Gastroesophageal sphincter (tissue), 4 donors: ENCODE measurements at places on chromosomes 6 and 20. TPM values are rescaled to one million over a fixed set of nuclear protein-coding genes. Genes with fewer than 3 reads are reported as not detected.

DNA sequence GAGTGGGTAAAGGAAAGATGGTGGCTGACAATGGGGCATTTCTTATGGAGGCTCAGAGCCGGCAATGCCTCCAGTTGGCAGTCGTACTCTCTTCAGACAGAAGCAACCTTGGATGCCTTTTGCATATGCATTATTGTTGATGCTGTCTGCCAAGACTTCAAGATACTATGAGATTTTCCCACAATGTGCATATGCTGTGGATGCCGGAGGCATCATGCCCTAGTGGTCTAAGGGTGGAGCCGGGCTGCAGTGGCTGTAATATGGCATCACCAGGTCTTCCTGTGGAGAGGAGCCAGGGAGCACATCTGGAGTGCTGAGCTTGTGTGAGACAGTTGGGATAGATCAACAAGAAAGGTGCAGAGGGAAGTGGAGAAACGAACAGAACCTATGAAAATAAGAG is 104.9 kb downstream of the FOXC1 start:
- no peak for ATAC-seq

- ATAC-seq: no peak
These were observed 18.1 kb downstream of the CST9 start for GRCh38 chr20:23587631-23588030.

The ASIP gene
- not detected for total RNA-seq

The BMP6 gene
- 1.4 TPM for total RNA-seq

GRCh38 chr6:4103929-4104328 is 25.0 kb upstream of the FAM217A start:
- ATAC-seq: no peak

The KCNK15 gene
- total RNA-seq: 4.7 TPM

GRCh38 chr6:136994782-136995181 is 50.0 kb downstream of the IL20RA start:
- no peak for ATAC-seq

The FHL5 gene
- 36.3 TPM for total RNA-seq

- ATAC-seq: no peak
These were observed 157.6 kb upstream of the OLIG3 start for GRCh38 chr6:137651591-137652335.

- peak; percentile 87 for ATAC-seq
These were observed 1163.6 kb upstream of the CITED2 start for GRCh38 chr6:140537834-140538705.

The EIF2S2 gene
- 54.5 TPM for total RNA-seq

- peak; percentile 42 for ATAC-seq
These were observed 18.5 kb downstream of the FRMD1 start for GRCh38 chr6:168060521-168060931.

The CRISP2 gene
- not detected for total RNA-seq

- ATAC-seq: no peak
These were observed 236.2 kb downstream of the BTBD9 start for GRCh38 chr6:38403548-38403947.

- no peak for ATAC-seq
These were observed 37.6 kb upstream of the L3MBTL3 start for GRCh38 chr6:129980821-129981220.

The BPI gene
- total RNA-seq: 0.47 TPM

DNA sequence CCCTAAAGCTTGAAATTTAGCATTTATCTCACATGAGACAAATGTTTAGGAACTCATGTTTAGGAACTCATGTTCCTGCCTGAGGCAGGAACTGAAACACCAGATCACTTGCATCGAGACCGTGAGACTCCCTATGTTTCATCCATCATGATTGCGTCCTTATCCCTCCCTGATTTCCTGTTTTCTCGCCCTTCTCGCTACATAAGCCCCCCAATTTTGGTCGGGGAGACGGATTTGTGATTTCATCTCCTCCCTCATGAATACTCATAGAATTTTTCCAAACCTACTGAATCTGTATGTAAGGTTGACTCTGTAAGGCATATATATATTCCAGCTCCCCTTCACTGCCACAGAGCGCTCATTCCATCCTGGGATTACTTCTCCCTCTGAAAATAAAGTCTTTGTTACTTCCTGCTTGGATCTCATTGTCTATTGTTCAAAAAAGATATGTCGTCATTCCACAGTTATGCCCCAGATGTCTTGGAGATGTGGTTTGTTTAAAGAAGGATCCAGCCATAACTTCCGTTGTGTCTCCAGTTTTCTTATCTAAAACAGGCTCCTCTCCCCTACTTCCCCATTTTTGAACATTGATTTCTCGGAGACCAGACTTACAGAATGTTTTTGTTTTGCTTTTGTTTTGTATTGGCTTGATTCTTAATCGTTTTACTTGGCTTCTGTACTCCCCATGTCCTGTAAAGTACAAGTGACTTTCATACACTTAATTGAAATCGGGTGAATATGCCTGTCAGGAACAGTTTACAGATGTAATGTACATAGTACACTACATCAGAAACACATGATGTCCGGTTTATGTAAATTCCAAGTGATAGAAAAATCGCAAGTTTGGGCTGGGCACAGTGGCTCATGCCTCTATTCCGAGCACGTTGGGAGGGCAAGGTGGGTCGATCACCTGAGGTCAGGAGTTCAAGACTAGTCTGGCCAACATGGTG is 118.7 kb downstream of the HFE start:
- peak; percentile 16 for ATAC-seq

GRCh38 chr20:57879779-57880570 is 170.2 kb upstream of the PMEPA1 start:
- ATAC-seq: peak; percentile 53

The BPIFB6 gene
- total RNA-seq: not detected

- no peak for ATAC-seq
These were observed 36.8 kb downstream of the NCR2 start for GRCh38 chr6:41371992-41372831.

The ADAM33 gene
- total RNA-seq: 66.0 TPM

GRCh38 chr6:32967151-32968091 is 973 bp upstream of the BRD2 start:
- ATAC-seq: no peak

DNA sequence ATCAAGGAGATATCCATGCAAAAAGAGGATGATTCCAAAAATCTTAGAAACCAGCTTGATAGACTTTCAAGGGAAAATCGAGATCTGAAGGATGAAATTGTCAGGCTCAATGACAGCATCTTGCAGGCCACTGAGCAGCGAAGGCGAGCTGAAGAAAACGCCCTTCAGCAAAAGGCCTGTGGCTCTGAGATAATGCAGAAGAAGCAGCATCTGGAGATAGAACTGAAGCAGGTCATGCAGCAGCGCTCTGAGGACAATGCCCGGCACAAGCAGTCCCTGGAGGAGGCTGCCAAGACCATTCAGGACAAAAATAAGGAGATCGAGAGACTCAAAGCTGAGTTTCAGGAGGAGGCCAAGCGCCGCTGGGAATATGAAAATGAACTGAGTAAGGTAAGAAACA is 10.1 kb upstream of the SNRNP48 start:
- ATAC-seq: no peak
